Stimulated activated CD8-positive, alpha-beta memory T cell treated with anti-CD3 and anti-CD28 coated beads, Interleukin-4, amount 100 ng/mL, for 1 hour (primary cell): ENCODE measurements at places on chromosomes 7 and 10.
A peak's percentile ranks its signal among the peaks of the same experiment; 100 is the strongest.

- no peak for DNase-seq
Measured at GRCh38 chr7:17625043-17625442, 315.3 kb downstream of the SNX13 start.

GRCh38 chr7:127870231-127870907 is 160.9 kb downstream of the LRRC4 start:
- no peak for DNase-seq

GRCh38 chr7:71229148-71229547 is 97.2 kb downstream of the GALNT17 start:
- DNase-seq: no peak

DNA sequence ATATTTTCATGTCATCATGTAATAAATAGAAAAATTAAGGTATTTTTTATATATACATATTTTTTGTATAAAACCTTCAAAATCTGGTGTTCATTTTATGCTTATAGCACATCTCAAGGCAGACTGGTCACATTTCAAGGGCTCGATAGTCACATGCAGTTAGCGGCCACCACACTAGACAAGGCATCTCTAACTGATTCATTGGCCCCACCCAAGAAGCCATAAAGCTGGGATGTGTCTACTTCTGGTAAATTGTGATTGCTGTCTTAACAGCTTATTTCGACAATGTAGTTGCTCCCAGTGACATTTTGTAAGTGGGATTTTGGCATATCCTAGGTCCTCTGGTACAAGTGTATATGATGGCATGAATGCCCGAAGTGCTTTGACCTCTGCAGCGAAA is 168.7 kb downstream of the FRMD4A start:
- DNase-seq: no peak

DNA sequence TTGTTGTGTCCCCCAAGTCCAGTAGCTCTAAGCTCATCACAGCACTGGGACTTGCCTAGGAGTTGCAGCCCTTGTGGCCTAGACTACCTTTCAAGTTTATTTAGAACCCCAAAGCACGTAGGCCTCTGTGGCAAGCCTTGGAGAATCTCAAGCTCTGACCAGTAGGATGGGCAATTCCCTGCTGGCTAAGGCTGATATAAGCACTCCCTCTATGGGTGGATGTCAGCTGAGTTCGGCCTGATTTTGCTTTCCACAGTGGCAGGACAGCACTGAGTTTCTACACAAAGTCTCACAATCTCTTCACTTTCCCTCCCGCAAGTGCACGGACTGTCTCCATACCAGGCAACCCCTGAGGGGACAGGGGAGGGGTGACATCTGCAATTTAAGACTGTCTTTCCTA is 886.4 kb upstream of the LRRN3 start:
- DNase-seq: no peak

DNA sequence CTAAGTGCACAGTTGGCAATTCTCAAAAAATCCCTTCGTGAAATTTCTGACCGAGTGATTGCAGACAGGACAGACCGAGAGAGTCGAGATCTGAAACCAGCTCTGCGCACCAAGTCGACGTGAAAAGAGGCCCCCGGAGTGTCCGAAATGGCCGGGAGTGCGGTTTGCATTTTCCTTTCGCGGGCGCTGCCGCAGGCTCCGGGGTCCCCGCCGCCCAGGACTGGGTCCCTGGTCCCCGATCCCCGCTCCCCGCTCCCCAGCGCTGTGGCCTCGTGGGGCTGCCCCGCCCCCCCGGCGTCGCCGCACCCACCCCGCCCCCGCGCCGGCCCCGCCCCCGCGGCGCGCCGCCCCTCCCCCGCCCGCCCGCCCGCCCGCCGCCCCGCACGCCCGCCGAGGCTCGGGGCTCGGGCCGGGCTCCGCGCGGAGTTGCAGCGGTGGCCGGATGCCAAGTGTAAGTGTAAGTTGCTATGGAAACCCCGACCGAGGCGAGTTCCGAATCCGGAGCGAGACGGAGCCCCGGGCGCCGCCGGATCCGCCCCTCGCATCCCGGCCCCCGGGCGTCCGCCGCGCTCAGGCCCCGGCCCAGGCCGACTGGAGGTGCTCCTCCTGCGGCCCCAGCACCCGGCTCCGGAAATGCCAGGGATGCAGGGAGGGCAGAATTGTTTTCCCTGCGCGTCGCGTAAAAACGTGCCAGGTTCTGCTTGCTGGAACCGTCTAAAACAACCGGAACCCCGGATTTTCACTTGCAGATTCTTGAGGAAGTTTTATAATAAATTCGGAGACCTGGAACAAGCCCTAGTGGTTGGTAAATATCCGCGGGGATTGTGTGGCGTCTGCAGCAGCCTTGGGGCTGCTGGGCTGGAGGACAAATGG is 4.6 kb downstream of the BMI1 start:
- DNase-seq: peak; percentile 47

DNA sequence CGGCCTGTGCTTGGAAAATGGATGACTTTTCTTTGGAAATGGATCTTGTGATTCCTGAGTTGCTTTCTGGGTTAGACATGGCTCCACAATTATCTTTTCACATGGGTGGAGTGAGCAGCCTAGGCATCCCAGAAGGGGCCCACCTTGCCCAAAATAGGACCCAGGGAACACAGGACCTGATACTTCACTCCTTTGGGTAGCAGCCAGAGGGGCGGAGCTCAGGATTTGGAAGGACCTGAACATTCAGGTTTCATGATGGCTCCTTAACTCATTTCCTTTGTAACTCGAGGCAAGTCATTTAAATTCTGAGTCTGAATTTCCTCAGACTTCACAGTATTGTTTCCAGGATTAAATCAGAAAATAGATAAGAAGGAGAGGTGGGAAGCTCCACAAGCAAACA is 178.3 kb upstream of the ZMIZ1 start:
- no peak for DNase-seq

- DNase-seq: no peak
Measured at GRCh38 chr7:47470567-47471357, 111.1 kb downstream of the TNS3 start.

DNA sequence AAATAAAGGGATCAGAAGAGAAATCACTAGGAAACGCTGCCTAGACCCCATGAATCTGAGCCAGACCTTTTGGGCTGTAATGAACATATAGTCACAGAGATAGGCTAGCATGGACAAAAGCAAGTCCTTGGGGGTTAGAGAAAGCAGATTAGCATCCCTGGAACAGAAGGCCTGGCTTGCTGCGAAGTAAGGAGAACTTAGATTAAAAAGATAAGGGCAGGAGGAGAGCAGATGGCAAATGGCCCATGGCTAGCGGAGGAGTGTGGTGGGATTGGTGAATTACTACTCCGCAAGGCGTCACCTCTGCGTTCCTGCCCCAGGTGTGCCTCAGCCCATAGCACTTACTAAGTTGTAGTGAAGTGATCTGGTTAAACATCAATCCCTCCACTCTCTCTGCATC is 92.3 kb upstream of the ZNF438 start:
- no peak for DNase-seq

GRCh38 chr10:13072339-13072738 is 27.6 kb upstream of the OPTN start:
- DNase-seq: no peak

DNA sequence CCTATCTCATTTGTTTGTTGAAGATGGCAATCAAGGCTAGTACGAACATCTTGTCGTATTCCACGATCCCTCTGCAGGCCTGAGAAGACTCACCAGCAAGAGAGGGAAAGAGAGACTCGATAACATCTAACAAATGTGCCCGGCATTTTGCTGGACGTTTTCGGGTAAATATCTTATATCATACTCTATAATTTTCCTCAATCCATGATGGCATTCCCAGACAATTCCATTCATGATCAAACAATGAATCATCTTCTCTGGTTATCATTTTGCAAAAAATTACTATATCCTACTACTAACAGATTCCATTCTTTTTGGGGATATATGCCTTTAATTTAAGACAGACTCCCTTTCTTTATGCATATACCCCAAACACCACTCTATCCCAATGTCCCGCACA is 118.1 kb downstream of the TYW1B start:
- no peak for DNase-seq

- no peak for DNase-seq
Measured at GRCh38 chr10:128063736-128064107, 62.5 kb downstream of the MKI67 start.

GRCh38 chr10:30068492-30069223 is 9.3 kb upstream of the JCAD start:
- no peak for DNase-seq

DNA sequence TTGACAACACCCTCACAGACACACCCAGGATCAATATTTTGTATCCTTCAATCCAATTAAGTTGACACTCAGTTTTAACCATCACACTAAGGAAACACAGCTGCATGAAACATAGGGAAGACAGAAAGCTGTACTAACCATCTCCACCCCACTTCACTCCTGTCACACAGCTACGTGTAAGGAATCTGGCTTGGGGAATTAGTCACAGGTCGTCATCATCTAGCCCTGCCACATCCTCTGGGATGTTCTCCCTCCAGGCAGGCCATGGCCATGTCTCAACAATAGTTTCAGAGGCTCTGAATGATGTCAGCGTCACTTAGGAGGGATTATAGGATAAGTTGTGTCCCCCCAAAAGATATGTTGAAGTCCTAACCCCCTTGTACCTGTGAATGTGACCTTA is 10.8 kb upstream of the SEMA3C start:
- no peak for DNase-seq

DNA sequence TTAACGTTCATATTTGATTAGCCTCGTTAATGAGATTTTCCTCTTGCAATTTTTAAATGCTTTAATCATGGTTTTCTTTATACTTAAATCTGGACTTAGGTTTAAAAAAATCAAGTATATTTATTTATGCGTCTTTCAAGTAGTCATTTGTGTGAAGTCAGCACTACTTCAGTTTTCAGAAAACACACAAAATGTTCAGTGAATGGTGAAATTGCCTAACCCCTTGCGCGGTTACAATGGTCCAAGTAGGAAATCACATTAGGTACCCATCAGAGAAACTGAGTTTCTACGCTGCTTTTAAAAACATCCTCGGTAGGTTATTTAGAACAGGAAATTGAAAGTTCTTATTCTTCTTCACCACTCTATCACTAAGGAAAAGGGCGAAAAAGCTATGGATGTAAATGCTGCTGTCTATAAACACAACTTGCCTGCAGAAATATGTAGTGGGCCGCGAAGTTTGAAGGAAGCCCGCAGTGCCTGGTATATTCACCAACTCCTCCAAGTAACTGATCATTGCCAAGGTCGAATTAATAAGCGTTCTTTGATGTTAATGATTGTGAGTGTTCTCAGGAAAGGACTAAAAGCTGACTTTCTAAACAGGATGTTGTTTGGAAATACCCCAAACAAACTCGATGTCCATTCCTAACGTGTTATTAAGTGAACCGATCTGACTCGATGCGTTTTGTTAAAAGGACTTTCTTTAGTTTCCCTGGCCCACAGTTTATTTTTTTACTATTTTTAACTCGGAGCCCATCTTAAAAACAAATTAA is 1.0 kb downstream of the SYPL1 start:
- no peak for DNase-seq

GRCh38 chr7:54812756-54813322 is 53.8 kb upstream of the SEC61G start:
- DNase-seq: no peak
